ENCODE measurements at places on chromosomes 4 and X.

- DNase-seq, result no peak
Measured at GRCh38 chr4:174437749-174438148, 84.5 kb downstream of the HPGD start.

- DNase-seq, result no peak
Measured at GRCh38 chrX:83008415-83008814, 499.7 kb upstream of the POU3F4 start.

DNA sequence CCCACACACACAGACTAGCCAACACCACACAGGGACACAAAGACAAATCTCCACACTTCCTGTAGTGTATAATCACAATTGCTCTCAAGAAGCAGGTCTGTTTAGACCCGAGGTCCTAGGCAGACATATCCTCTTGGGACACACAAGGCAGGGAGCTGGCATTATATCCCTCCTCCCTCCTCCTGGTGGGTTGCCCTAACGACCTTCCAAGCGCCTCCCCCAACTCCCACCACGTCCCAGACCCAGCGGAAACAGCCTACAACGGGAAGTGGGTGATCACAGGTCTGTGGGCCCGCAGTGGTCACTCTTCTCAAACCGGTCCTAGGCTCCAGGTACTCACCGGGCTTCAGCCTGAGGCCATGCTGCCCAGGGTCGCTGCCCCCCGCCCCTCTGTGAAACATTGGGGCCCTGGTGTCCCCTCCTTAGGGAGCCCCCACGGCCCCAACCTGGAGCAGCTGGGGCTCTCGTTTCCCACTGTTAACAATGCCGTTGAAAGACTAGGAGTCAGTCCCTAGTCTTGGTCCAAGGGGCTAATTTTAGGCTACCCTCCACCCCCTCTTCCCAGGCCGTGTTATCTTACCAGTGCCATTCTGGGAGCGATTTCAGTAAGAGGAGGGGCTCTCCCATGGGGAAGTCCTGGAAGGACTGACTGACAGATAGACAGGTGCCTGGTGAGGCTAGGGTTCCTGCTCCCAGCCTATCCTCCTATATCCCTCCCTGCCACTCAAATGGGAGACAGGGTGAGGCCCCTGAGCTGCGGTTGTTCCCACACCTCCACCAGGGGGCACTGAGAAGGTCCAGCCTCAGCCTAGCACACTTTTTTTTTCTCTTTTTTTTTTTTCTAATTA is at the start of gene ASB12:
TSS of gene ASB12 (minus strand) at position 485 of the 848 bp plus-strand sequence. CDS start 4,957 bp downstream, outside the sequence.
- no peak for DNase-seq

- no peak for DNase-seq
Measured at GRCh38 chrX:1239681-1240142, 27.3 kb upstream of the CRLF2 start.

DNA sequence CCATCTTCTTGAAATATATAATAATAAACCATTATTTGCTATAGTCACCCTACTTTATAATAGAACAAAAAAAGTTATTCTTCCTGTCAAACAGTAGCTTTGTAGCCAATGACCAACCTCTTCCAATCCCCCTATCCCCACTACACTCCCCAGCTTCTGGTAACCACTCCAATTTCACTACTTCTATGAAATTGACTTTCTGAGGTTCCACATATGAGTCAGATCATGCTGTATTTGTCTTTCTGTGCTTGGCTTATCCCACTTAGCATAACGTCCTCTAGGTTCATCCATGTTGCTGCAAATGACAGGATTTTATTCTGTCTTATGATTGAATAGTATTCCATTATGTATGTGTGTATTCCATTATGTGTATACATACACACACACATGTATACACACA is 809.7 kb upstream of the NDST4 start:
- DNase-seq, result no peak

- DNase-seq, result no peak
Measured at GRCh38 chr4:99404595-99405287, 30.4 kb downstream of the ADH7 start.

GRCh38 chr4:190019023-190019858 is 7.8 kb downstream of the FRG2 start:
- no peak for DNase-seq

DNA sequence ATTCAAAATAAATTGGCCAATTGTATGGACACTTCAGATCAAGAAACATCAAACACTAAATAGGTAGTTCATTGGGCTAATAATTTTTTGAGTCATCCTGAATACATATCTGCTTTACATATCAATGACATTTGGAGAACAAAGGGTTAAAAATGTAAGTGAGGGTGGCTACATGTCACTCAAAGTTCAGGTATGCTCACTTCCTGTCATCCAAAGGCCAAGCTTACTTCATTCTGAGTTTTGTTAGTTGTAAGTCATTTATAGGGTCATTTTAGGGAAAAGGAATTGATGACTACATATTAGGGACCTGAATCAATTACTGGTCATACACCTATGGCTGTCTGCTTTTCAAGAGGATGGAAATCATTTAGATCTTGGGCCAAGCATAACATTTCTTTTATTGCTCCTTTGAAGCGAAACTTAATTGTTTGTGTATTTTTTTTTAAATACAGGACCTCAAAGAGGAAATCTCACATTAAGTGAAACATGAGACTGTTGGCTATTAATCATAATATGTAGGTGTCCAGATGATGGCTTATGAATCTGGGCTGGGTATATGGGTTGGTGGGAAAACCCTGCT is 119.2 kb upstream of the LEF1 start:
- DNase-seq, result no peak

- no peak for DNase-seq
Measured at GRCh38 chr4:65383589-65384305, 286.5 kb downstream of the EPHA5 start.

GRCh38 chr4:7463566-7464258 is 29.0 kb upstream of the PSAPL1 start:
- DNase-seq, result no peak

GRCh38 chrX:111041018-111041462 is 55.0 kb upstream of the PAK3 start:
- DNase-seq, result no peak

Data from stimulated activated CD4-positive, alpha-beta T cell treated with anti-CD3 and anti-CD28 coated beads, TNF-alpha, amount 100 ng/mL, for 24 hours (primary cell).